Esophagus mucosa (tissue), 1 donor: ENCODE measurements at places on chromosomes 2 and 18. TPM values are rescaled to one million over a fixed set of nuclear protein-coding genes. Genes with fewer than 3 reads are reported as not detected.

Gene COLEC11
- not detected for total RNA-seq

Gene LYPD6
- total RNA-seq: 0.96 TPM

Gene CXCR1
- total RNA-seq: 0.72 TPM

Gene DOK6
- 0.04 TPM for total RNA-seq

Gene SIX3
- not detected for total RNA-seq

Gene SNTG2
- total RNA-seq: 0.60 TPM

Gene KCNG2
- 0.20 TPM for total RNA-seq

Gene MOGAT1
- total RNA-seq: not detected

Gene KIF1A
- total RNA-seq: 0.12 TPM

Gene C18orf54
- total RNA-seq: 2.7 TPM

Gene SOX11
- not detected for total RNA-seq

Gene MAP3K19
- not detected for total RNA-seq

Gene SPATA3
- total RNA-seq: not detected

Gene CYP27A1
- total RNA-seq: 4.9 TPM

Gene B3GNT7
- total RNA-seq: 5.5 TPM

Gene RGPD4
- not detected for total RNA-seq

Gene REG3A
- not detected for total RNA-seq

Gene PRKD3
- 17.4 TPM for total RNA-seq

Gene TXNDC2
- total RNA-seq: not detected

Gene KIF3C
- 3.0 TPM for total RNA-seq

Gene FABP1
- total RNA-seq: not detected

Gene DCDC2C
- not detected for total RNA-seq

Gene MARCHF4
- not detected for total RNA-seq

Gene INPP5D
- total RNA-seq: 6.2 TPM

Gene HDHD2
- total RNA-seq: 28.5 TPM

Gene NDC80
- 9.7 TPM for total RNA-seq
